ENCODE measurements at places on chromosomes 7 and 10.

- DNase-seq, result no peak
These were observed 2.1 kb upstream of the SAMD9L start for GRCh38 chr7:93150200-93150835.

DNA sequence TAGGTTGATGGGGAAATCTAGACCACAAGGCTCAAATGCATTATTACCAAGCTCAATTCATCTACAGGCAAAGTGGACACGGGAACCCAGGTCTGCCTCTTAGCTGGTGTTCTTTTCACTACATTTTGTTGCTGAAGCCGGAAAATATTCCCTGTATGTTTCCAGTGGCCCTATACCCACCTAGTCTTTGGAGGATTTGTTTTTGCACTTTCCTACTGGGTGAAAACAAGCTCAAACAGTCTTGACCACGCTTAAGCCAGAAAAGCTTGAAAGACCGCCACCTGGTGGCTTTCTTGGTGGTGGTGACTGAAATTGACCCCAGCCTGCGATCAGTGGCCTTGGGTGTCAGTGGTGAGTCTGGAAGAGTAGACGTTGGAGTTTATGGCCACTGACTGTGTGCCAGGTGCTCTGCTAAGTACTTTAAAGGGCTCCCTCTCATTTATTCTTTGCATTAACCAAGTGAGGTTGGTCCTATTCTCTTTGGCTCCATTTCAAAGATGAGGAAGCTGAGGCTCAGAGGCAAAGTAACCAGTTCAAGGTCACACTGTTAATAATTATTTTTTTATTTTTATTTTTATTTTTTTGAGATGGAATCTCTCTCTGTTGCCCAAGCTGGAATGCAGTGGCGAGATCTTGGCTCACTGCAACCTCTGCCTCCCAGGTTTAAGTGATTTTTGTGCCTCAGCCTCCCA, 11.1 kb upstream of the CRTAC1 start:
- DNase-seq, result peak; percentile 71

- no peak for DNase-seq
These were observed 18.7 kb upstream of the NUB1 start for GRCh38 chr7:151322906-151323305.

DNA sequence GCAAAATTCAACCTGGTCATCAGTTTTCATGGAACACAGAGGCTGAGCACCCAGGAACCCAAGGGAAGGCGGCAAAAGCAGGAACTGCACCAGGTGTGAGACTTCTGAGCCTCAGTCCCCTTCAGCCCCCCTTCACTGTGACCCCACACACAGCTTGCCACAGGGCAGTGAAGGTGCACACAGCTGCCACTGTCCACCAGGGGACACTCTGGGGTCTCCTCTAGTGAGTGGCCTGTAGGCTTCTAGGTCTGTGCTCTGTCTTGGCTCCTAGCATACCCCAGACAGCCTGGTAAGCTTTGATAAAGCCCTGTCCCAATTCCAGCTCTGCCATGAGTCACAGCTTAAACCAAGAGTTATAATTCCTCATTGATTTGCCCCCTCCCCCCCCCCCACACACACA, 12.1 kb downstream of the KCNH2 start:
- no peak for DNase-seq

DNA sequence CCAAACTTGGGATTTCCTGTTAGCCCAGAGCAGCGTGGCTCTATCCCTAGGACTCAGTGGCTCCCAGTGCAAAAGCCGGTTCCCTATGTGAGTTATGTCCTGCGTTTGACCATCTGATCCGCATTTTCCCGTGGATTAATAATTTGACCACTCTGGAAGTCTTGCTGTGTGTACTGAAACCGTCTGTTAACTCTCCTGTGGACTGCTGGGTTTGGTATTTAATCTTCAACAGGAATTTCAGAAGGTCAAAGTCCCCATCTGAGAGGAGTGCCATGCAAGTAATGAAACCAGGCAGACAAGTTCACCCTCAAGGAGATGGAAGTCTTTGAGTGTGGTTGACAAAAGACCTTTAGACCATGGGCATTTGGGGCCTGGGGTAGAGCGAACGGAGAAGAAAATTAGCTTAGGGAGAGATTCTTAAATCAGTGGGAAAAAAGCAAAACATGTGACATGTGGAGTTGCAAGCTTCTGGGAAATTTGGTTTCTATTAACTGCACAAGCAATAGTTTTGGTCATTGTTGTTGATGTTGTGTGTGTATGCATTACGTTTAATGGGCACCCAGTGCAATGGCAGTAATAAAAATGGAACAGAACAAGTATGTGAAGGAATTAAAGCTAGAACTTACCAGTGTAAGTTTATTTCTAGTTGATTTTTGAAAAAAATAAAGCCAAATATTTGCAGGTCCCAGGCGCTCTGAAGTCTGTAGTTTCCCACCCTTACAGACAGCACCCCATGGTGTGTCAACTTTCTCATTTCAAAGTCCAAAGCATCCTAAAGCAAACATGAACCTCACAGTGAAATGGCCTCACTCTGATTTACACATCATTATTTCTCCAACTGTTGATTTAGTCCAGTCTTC, 38.2 kb downstream of the LYZL1 start:
- no peak for DNase-seq

DNA sequence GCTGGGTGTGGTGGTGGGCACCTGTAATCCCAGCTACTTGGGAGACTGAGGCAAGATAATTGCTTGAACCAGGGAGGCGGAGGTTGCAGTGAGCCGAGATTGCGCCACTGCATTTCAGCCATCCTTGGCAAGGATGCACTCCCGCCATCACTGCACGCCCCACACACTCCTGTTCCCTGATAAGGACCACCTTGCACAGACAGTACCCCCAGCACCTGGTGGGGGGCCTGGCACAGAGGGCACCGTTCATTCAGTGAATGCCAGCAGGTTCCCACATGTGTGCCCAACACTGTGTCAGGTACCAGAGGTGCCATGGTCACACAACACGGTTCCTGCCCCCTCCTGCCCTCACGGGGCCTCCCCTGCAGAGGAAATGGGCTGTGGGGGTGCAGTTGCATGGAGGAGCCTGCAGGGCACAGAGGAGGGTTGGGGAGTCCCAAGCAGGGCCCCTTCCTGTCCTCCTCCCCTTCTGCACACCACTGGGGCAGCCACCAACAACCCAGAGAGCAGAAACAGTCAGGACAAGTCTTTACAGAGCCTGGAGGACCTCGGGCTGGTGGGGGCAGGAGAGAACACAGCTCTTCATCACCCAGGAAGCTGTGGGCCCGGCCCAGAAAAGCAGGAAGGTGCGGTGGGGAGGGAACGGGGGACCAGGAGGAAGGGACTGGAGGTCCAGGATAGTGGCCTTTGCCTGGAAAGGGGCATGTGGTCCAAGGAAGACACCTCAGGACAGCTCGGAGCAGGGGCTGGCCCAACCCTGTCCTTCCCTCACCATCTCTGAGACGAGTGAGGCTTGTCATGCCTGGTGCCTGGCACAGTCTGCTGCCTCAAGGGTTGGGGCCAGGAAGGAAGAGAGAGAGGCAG, 7.1 kb downstream of the CRYGN start:
- no peak for DNase-seq

Data from left cardiac atrium (tissue), 4 donors.